ENCODE measurements at places on chromosomes 4 and X.
A peak's percentile ranks its signal among the peaks of the same experiment; 100 is the strongest.

DNA sequence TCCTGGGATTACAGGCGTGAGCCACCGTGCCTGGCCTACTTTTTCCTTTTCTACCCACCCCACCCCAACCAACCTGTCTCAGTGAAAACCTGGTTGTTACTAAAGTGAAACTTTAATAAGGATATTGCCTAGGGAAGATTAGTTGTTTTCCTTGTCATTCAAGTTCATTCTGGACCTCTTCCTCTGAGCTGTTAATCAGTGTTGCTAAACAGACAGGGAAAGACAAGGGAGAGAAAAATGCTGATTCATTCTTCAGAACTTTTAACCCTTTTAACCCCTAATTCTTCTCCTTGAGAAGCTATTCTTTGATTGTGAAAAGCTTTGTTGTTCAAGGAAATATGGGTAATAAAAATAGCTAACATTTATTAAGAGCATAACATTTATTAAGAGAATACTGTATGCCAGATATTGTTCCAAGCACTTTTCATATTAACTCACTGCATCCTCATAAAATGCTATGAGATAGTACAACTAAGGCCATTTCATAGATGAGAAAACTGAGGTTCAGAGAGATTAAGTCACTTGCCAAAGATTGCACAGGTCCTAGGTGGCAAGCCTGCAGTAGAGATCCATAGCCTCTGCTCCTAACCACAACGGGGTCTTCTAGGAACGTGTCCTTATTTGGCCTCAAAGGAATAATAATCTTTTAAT, 34.8 kb downstream of the OSTC start:
- DNase-seq, result no peak

GRCh38 chrX:20225488-20225833, 41.2 kb downstream of the RPS6KA3 start:
- DNase-seq, result no peak

- no peak for DNase-seq
These were observed 21.7 kb downstream of the CLOCK start for GRCh38 chr4:55524844-55525571.

GRCh38 chr4:128770807-128771206, 38.7 kb upstream of the JADE1 start:
- no peak for DNase-seq

DNA sequence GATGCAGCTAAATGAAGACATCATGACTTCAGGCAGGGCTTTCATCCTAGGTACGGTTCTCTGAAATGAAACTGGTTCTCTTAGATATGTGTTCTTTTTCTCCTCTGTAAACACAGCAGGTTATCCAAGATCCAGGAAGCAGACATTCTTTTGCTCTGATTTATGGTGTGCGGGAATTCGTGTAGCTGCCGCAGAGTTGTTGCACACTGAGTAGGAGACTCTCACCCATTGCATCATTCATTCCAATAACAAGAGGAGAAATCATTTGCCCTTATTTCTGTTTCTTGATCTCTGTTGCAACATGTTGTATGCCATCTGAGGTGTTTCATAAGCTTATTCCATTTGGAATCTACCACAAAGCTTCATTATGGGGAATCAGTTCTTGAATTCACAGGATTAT, 133.6 kb upstream of the VCX2 start:
- no peak for DNase-seq

- DNase-seq, result peak; percentile 89
These were observed at the start of gene ZRSR2 for GRCh38 chrX:15789979-15790768. Gene ZRSR2 (plus strand): TSS chrX:15790484. CDS start chrX:15790496, 12 bp downstream.

Data from activated T-helper 1 cell treated with Interleukin-2 at 50 U/mL for 16 hours (primary cell).